CD4-positive, alpha-beta T cell treated with Interleukin-17A for 1 hour (primary cell): ENCODE measurements at places on chromosomes 12 and 14.
A peak's percentile ranks its signal among the peaks of the same experiment; 100 is the strongest.

DNA sequence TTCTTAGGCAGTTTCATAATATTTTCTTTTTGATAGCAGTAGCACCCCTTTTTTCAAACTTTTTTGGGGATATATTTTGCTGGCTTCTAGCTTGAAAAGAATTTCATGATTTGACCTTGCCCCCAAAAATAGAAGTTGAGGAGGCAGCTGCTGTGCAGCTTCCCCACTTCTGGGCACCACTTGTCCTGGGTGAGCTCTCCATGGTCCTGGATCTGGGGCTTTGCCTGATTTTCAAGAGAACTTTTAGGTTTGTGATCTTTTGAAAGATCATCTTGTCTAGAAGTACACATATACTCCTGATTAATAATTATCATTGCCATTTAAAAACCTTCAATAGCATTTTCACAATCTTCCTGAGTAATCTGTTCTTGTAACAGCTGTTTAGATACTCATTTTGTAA is 271.6 kb downstream of the NPAS3 start:
- no peak for DNase-seq

DNA sequence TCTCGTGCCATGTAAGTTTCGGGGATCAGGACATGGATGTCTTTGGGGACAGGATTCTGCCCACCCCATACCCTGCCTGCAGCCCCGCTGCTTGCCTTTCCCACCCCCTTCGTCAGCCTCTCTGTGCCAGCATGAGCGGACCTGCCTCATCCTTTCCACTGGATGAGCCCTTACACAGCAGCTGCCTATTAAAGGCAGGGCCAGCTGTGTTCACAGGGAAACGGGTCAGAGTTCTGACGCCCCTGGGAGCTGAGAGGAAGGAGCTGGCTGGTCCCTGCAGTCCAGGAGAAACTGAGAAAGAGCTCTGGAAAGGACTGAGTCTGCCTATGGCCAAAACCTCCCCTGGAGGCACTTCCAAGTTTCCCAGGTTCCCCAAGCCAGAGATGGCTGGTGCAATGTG is 83.5 kb upstream of the NCOR2 start:
- no peak for DNase-seq

DNA sequence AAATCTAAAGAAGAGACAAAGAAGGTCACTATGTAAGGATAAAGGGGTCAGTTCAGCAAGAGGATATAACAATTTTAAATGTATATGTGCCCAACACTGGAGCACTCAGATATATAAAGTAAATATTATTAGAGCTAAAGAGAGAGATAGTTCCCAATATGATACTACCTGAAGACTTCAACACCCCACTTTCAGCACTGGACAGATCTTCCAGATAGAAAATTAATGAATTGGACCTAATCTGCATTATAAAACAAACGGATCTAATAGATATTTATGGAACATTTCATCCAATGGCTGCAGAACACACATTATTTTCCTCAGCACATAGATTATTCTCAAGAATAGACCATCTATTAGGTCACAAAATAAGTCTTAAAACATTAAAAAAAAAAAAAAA is 24.1 kb upstream of the SRGAP1 start:
- no peak for DNase-seq

- DNase-seq = no peak
Observed at GRCh38 chr12:57248934-57249742, 1.8 kb downstream of the STAC3 start.

DNA sequence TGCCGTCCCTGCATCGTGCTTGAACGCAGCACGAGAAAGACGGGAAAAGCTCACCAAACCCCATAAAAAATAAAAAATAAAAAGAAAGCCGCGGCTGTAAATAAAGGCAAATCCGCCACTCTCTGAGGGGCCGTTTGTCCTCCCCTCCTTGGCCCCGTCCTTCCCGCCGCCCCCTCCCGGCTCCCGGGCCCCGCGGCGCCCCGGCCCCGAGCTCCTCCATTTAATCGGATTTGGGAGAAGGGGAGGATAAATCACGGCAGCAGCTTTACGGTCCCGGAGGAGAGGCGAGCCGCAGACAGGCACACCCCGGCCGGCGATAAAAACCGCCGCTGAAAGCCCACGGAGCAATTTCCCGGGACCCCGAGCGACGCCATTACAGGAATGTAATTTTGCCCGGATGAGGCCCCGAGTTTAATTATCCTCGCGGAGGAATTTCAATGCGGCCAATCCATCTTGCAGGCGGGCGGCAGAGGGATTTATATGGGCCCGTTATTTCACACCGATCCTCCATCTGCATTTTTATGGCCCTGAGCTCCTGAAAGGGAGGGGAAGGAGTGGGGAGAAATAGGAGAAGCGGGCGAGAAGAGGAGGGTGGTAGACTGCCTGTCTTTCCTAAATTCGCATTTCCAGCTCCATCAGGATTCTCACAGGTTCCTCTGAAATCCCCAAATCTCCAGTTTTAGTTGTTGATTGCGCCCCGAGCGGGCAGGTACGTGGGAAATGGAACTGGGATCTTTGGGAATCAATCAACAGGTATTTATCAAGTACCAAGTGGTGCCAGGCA is 1.3 kb upstream of the ATP5MC2 start:
- DNase-seq = no peak

DNA sequence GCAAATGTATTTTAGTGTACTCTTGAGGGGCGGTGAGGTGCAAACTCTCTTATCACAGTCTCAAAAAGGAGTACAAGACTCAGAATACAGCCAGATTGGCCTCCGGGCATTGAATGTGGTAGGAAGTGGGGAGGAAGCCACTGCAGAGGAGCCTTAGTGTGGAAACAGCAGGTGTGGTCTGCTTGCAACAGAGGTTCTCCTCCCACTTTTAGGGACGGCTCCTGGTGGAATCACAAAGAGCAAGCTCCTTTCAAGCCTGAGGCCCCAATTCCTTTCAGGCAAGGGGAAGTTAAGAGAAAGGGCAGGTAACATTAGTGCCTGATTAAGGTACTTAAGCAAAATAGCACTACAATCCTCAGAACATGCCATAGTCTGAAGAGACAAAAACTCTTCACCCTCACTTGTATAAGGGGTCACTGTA is 23.7 kb upstream of the SLC2A3 start:
- peak; percentile 68 for DNase-seq

DNA sequence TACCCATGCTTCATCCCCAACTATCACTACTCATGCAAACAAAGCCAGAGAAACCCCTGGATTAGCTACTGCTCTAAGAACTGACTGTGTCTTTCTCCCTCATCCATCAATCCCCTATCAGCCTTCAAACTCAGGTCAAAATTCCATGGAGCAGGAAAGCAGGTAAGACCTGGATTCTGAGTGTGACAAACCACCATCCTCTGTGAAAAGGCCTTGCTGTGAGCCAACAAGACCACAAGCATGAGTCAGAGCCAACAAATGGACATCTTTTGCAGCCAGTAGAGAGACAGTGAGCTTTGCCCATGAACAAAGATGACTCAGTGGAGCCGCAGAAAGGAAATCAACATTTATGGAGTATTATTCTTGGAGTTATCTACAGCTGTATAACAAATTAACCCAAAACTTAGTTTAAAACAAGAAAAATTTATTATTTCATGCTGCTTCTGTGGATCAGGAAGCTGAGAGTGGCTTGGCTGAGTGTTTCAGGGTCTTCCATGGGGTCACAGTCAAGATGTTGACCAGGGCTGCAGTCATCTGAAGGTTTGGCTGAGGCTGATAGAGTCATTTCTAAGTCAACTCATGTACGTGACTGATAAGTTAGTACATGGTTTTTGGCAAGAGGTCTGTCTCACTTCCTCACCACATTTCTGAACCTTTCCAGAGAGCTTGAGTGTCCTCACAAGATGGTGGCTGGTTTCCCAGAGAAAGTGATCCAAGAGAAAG is 61.1 kb downstream of the PITPNM2 start:
- DNase-seq = no peak

GRCh38 chr12:114774197-114774596 is 90.2 kb upstream of the TBX3 start:
- no peak for DNase-seq

- no peak for DNase-seq
Observed at GRCh38 chr12:11927286-11927935, 143.3 kb upstream of the BCL2L14 start.

DNA sequence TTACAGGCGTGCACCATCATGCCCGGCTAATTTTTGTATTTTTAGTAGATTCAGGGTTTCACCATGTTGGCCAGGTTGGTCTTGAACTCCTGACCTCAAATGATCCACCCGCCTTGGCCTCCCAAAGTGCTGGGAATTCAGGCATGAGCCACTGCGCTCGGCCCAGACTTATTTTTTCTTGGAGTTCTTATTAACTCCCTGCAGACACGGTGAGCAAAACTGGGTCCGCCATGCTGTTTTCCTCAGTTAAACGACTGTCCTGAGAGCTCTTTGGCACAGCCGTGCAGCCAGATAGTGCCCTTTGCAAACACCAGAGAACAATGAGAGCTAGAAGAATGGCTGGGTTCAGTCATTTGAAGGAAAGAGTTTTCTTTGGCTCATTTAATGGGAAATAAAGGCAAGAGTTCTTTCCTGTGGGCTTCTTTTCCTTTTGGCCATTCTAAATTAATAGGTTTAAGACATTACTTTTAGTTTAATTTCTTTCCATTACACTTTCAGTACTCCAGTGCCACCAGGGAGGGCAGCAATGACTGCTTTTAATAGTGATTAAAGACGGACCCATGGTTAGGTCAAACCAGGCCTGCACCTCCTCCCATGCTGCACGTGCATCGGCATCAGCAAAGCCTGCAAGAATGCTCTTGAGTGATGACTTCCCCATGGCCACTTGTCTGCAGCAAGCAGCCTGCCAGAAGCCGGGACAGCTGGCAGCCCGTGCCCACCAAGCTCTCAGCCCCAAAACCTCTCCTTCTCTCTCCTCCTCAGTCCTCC is 60.7 kb downstream of the VCPKMT start:
- peak; percentile 25 for DNase-seq

DNA sequence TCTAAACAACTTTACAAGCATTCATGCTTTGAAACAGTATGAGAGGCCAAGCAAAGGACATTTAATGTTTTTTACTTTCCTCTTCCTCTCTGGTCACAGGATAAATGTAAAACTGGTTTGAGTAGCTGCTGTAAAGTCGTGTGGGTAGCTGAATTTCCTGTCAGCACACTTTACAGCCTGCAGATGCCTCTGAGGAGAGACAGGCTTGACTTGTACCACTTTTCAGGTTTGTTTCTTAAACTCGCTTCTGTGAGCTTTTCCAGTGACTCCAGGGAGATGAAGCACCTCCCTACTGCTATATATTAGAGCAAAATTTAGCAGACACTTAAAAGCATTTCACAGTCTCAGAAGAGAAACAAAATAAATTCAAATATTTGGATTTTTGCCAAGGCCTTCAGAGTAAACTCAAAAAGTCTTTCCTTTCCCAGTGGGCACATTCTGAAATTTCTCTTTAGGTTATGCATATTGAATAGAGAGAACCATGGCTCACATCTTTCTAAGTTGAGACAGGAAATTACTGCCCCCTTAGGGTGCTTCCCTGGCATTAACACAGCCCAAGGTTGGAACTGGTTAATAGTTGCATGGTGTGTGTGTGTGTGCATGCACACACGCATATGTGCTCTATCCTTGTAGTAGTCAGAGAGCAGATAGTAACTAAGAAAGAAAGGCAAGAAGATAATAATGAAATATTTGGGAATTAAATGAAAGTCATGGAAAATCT is 557.3 kb upstream of the MIS18BP1 start:
- DNase-seq = no peak

DNA sequence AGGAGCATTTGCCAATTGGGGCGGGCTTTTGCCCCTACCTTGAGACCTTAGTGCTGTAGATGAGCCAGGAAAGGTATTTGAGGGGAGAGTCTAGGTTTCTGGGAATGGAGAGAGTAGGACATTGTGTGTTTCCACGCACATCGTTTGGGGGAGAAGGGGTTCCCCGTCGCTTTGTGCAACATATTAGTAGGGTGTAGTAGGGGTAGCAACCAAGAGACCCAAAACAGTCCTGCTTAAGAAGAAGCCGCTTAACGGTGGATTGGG is 694 bp upstream of the PTGES3 start:
- no peak for DNase-seq

- no peak for DNase-seq
Observed at GRCh38 chr12:57370696-57371095, 60.1 kb downstream of the R3HDM2 start.

GRCh38 chr12:108587826-108588225 is 10.1 kb downstream of the TMEM119 start:
- DNase-seq = no peak

GRCh38 chr12:57069523-57069922 is 9.1 kb downstream of the NEMP1 start:
- DNase-seq = peak; percentile 88

DNA sequence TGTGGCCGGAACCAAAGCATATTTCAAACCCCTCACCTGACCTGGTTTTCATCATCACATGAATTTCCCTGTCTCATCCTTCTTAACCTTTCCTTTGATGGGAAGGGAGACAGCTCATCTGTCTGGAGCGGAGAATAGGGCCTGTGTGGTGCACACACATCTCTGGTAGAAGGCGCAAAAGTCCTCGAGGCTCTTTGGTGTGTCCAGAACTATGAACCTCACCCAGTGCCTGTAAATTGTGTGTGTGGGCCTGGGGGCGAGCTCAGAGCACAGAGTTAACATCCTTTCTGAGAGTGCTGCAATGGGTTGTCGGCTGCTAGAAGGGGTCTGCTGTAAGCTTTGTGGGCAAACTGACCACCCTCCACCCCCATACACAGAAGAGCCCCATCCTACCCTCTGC is 749 bp downstream of the GALNT6 start:
- no peak for DNase-seq
